Activated CD4-positive, alpha-beta memory T cell treated with anti-CD3 and anti-CD28 coated beads for 36 hours (primary cell): ENCODE measurements at places on chromosomes 12 and 14. TPM values are rescaled to one million over a fixed set of nuclear protein-coding genes. Genes with fewer than 3 reads are reported as not detected.

The CHGA gene
- total RNA-seq = not detected

The B4GALNT3 gene
- total RNA-seq = 1.9 TPM

The IAPP gene
- not detected for total RNA-seq

The CBX5 gene
- total RNA-seq = 138 TPM

The BCL11B gene
- 49.1 TPM for total RNA-seq

The NFE2 gene
- not detected for total RNA-seq

The OR4Q2 gene
- not detected for total RNA-seq

The EIF2B1 gene
- 51.7 TPM for total RNA-seq

The SSPN gene
- not detected for total RNA-seq

The FBLN5 gene
- total RNA-seq = 1.9 TPM

The SPTLC2 gene
- total RNA-seq = 23.6 TPM

The OTOGL gene
- not detected for total RNA-seq

The KRT75 gene
- total RNA-seq = not detected

The RFLNA gene
- not detected for total RNA-seq

The SNRPF gene
- total RNA-seq = 45.4 TPM

The TAMALIN gene
- 18.7 TPM for total RNA-seq

The KRT3 gene
- not detected for total RNA-seq

The RNF34 gene
- 70.4 TPM for total RNA-seq

The GALNT6 gene
- total RNA-seq = 13.1 TPM

The RNF212B gene
- not detected for total RNA-seq

The SIX4 gene
- 0.17 TPM for total RNA-seq

The ACSS3 gene
- total RNA-seq = not detected

The BMP4 gene
- total RNA-seq = 0.34 TPM

The SRRM4 gene
- total RNA-seq = not detected

The JAG2 gene
- 2.4 TPM for total RNA-seq

The PAX9 gene
- total RNA-seq = not detected

The RTL1 gene
- not detected for total RNA-seq

The AQP6 gene
- total RNA-seq = not detected

The HRK gene
- total RNA-seq = not detected

The TAS2R20 gene
- total RNA-seq = 0.36 TPM

The MIP gene
- not detected for total RNA-seq

The FAM222A gene
- 0.55 TPM for total RNA-seq

The KRT83 gene
- not detected for total RNA-seq

The FBXW8 gene
- 5.7 TPM for total RNA-seq

The KRT2 gene
- not detected for total RNA-seq

The SERPINA10 gene
- not detected for total RNA-seq

The SERPINA3 gene
- total RNA-seq = not detected

The TSHR gene
- not detected for total RNA-seq

The CCDC175 gene
- not detected for total RNA-seq

The CFAP73 gene
- 0.90 TPM for total RNA-seq
